Fibroblast of villous mesenchyme (primary cell): ENCODE measurements at places on chromosomes 7 and 10. TPM values are rescaled to one million over a fixed set of nuclear protein-coding genes. Genes with fewer than 3 reads are reported as not detected.
A peak's percentile ranks its signal among the peaks of the same experiment; 100 is the strongest.

The TDRD1 gene
- total RNA-seq, result 0.43 and 0.64 TPM in 2 replicates

DNA sequence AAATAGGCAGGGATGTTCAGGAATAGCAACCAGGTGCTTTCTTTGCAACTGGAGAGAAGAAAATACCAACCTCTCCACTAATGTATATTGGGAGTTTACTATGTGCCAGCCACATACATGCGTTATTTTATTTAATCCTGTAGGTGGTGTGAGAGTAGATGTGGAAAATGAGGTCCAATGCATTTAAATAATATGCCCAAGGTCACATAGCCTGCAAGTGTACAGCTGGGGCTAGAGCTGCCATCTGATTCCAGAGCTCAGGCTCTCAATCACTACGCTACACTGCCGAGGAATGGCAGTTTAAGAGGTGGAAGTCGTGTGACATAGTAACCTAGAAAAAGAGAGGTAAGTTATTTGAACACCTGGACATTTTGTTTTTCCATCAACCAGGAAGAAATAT lies 277.0 kb downstream of the EXOC4 start:
- DNase-seq, result no peak

The MYOF gene
- total RNA-seq, result 263 and 323 TPM in 2 replicates

DNA sequence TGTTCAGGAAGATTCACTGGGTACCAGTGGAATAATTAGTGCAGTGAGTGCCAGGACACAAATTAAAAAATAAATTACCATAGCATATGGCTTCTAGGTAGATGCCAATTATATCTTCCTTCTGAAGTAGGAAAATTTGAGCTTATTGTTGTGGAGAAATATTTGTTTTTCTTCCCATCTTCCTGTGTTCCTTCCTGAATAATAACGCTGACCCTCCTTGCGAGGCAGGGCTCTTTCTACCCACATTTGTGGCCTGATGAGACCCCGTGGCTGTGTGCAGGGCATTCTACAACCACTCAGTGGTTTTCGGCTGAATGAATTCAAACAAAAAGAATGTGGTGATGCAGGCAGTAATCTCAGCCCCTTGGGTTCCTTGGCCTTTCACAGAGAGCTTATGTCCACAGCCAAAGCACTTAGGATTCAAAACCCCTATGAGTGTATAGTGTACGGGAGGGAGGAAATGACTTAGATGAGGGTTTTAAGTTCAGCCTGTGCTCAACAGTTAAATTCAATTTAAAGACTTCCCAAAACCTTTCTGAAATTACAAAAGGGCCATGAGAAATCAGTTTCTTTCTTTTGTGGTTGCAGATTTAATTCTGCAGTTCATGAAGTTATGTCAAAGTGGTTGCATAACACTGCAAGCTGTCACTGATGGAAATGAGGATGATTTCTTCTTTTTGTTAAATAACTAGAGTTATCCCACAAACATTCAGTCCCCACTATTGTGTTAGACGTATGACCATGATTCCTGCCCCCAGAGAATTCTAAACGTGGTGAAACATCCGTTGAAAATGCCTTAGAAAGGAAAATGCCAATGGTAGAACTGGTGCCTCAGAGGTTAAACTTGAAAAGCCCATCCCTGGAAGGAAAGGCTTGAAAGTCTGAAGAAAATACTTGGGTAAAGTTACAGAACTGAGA lies 255.3 kb downstream of the FZD1 start:
- DNase-seq, result peak; percentile 11

DNA sequence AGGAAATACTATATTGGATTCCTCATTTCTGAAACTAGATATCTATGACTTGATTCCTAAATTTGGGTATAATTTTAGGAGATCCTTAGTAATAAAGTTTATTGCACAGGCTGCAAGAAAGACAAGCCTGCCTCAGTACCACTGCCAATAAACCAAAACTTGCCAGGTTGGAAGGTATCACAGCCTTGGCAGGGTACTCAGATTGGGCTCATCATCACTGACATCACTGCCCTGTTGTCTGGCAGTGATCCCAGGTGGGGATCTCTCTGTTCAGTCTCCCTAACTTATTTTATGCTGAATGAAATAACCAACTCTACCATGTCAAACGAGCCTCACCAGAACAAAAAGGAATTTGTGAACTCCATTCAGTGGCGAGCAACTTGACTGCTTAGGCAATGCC lies 18.8 kb downstream of the FIGNL1 start:
- no peak for DNase-seq

DNA sequence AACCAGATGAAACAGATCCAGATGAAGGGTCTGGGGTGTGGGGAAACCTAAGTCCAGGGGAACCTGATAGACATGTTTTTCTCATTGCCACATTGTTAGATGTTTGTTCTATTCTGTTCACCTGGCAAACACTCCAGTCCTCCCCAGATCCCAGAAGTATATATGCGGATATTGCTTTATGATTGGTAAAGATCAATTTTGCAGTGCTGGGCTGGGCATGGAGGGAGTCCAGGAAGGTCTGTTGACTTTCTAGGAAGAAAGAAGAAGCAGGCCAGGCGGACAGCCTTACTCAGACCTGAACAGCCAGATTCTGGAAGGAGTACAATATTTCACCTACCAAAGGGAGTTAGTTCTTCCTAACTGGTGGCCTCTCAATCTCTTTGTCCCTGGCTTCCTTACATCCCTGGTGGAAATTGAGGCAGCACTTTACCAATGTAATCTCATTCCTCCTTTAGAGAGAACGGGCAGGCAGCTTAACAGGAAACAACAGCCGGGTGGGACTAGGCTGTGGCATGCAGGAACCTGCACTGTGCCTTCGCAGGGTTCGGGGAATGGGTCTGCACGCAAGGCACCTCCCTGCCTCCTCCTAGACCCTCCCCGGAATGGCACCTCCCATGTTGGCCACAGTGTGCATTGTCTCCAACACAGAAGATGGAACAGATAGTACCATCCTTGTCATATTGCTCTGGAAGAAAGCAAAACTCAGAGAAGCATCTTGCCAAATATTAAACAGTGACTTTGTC lies 930 bp downstream of the GIMAP6 start:
- DNase-seq, result no peak

The NXPH1 gene
- not detected in 2 replicates for total RNA-seq

DNA sequence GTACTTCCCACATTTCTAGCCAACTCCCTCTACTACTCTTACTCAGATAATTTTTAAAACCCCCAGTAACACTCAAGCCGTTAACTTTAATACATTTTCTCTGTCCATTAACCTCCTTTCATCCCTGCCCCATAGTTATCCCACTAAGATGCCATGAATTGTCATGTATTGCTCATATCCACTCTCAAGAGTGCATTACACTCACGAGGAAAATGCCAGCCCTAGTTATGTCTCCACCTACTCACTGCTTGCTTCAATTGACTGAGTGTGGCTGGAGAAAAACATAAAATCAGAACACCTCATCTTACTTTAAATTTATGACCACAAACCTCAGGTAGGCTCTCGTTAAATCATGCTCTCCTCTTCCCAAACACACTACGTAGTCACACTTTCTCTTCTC lies 324.1 kb upstream of the NPSR1 start:
- no peak for DNase-seq

DNA sequence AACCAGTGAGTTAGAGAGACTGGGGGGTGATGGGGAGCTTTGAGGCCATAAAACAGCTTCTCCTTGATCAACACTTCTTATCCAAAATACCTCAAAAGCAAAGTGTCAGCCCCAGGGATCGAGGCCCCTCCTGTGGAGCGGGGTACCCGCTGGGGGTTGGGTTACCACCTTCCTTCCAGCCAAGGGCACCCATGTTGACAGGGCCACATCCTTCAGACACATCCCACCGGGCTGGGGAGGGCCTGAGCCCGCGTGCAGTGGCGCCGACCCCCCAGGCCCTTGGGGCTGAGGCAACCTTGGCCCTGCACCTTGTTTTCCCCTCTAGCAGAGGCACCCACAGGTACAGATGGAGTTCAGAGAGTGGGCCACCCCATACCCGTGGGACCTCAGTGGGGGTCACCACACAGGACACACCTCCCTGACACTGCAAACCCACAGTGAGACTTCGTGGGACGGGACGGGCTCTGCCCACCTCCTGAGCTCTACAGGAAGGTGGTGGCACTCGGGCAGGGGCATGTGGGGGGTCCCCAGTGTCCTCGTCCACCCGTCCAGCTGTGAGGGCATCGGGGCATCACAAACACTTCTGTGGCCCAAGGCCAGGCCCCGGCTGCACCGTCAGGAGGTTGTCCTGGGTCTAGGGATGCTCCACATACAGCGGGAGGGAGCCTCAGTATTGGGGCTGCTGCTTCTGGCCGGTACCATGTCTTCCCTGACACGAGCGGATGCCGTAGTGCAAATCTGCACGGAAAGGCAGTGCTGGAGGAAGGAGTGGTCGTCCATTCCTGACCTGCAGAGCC lies 10.7 kb downstream of the DPYSL4 start:
- no peak for DNase-seq

DNA sequence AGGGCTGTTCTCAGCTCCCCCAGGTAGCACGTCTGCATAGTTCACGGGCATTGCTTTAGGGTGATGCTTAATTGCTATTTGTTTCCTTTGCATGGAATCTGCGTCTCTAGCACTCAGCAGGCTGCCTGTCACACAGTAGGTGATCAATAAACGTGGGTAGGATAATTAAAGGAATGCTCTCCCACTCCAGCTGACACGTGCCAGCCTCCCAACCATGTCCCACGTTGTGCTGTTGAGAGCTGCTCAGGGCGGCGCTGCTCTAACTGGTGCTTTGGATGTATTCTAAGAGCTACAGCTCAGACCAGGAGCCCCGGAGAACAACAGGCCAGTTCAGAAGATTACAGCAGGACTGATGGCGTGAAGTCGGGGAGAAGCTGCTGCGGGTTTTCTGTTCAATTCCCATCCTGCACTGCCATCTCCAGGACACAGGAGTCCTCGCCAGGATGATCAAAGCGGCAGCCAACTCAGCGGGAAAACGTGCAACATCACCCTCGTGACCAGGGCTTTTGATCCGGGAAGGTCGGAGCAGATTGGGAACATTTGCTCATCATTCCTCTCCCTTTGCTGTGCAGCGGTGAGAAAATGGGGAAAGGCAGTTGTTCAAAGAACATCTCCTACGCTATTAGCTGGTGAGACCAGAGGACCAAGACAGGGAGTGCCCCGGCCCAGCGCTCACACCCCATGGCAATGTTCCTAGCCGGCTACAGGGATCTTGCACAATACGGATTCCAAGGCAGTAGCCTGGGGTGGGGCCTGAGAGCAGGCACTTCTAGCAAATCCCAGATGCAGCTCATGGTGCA lies 50.5 kb upstream of the FOXK1 start:
- peak; percentile 97 for DNase-seq

GRCh38 chr7:157395206-157395605 lies 58.4 kb downstream of the DNAJB6 start:
- DNase-seq, result no peak

The ARMS2 gene
- not detected in 2 replicates for total RNA-seq

The ELFN1 gene
- total RNA-seq, result 0.86 and 1.6 TPM in 2 replicates

- no peak for DNase-seq
Measured at GRCh38 chr10:796233-796632, 106.8 kb upstream of the DIP2C start.

GRCh38 chr10:68601501-68602265 lies 41.5 kb downstream of the TET1 start:
- DNase-seq, result no peak

DNA sequence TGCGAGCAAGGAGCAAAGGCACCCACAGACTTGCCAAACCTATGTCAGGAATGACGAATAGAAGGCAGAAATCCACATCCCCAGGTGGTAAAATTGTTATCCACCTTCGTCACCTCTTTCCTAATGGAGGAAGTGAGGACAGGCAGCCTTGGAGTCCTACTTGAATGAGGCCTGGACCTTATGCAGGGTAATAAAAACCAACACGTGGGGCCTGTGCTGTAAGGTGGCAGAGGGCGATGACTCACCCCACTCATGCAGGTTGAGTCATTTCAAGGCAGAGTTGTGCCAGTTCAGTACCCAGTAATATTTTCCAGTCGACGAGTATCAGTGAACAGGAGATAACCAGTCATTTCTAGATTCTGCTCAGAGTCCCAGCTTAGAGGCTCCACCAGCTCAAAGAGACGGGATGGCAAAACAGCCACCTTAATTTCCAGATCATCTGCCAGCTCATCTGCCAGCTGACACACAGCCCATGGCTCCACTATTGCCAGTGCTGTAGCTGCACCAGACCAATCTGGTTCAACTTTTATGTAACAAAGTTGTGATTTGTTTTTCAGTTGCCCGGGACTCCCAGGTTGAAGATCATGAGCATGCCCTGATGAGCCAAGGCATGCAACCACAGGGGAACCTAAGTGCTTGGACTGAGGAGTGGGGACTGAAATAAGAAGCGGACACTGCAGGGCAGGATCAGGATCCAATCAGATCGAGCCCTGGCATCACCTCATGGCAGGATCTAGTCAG lies 176.2 kb upstream of the ITGB1 start:
- DNase-seq, result peak; percentile 87

The DTX2 gene
- total RNA-seq, result 5.2 and 6.1 TPM in 2 replicates

DNA sequence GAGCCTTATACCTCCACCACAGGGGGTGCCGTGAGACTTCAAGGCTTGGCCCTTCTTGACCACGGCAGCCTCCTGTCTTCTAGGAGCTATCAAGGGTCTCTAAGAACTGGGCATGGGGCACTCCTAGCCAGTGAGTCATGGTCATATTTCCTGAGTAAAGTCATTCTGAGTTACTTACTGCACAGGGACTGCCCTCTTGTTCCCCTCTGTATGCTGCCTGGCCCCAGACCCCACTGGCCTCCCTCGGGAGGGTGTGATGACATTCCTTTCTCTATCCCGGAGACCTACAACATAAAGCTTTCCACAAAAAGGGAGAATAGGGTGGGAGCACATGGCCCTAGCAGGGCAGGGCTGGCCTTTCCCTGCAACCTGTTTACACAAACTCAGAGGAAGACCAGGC lies 21.4 kb downstream of the DPCD start:
- peak; percentile 1 for DNase-seq

GRCh38 chr10:4526311-4526731 lies 299.7 kb upstream of the AKR1E2 start:
- DNase-seq, result no peak

DNA sequence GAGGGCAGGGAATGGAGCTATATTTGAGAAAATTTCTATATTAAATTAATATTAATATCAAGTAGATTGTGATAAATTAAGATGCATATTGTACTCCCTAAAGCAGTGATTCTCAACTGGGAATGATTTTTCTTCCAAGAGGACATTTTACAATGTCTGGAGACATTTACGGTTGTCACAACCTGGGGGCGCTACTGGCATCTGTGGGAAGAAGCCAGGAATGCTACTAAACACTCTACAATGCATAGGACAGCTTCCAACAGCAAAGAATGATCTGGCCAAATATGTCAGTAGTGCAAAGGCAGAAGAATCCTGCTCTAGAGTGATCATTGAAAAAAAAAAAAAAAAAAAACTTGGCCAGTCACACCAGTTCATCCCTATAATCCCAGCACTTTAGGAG lies 100.0 kb downstream of the LSM5 start:
- no peak for DNase-seq

- peak; percentile 93 for DNase-seq
Measured at GRCh38 chr10:34102893-34103506, 712.1 kb downstream of the PARD3 start.

- peak; percentile 26 for DNase-seq
Measured at GRCh38 chr7:108875139-108875538, 305.5 kb downstream of the DNAJB9 start.
